ENCODE measurements at places on chromosomes 4 and X.

DNA sequence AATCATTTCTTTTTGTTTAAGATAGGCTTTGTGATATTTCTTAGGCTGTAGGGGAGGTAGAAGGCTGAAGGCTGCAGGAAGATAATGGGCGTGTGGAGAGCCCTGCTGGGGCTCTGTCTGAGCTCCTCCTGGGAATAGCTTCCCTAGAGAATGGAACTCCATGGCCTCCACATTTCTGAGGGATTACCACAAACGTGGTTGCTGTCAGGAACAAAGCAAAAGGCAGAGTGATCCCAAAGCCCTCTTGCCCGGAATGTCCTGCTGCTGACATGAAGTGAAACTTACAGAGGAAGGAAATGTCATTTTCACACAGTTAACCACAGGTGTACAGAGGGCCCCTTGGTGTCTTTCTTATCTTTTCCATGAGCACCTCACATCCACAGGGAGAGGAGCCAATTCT, 89.3 kb downstream of the DDIT4L start:
- DNase-seq, result no peak

DNA sequence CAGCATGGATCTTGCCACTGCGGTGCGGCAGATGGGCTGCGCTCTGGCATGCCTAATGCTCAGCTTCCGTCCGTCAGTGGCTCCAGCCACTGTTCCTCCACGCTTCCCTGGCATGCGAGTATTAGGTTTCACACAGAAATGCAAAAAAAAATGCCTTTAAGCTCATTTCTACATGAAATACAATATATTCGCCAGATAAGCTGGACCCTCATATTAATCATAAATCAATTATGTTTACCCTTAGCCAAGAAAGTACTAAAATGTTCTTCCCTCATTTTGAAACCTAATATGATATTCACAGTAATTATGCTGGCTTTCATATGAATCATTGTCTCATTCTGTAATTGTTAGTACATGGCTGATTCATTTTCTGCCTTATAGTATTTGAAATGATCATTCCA, 115.5 kb upstream of the FAM241A start:
- no peak for DNase-seq

- no peak for DNase-seq
Measured at GRCh38 chr4:27270435-27270834, 409.8 kb downstream of the STIM2 start.

DNA sequence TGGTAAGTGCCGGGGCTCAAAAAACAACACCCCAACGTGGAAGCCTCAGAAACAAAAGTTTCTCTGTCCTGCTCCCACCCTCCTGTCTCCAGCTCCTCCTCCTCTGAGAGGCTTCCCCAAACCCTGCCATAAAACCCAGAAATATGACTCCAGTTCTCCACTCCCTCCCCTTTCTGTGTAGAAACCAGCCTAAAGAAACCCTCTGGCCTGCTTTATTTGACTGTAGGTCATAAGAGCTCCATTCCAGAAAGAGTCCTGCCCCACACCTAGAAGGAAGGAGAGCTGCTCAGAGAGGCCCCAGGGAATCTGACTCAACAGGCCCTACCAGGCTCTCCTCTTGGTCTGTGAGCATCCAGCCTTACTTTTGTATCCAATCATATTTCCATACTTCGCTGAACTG, 872 bp upstream of the S100P start:
- DNase-seq, result no peak

GRCh38 chr4:80237992-80238391, 28.5 kb upstream of the FGF5 start:
- DNase-seq, result peak; percentile 81

DNA sequence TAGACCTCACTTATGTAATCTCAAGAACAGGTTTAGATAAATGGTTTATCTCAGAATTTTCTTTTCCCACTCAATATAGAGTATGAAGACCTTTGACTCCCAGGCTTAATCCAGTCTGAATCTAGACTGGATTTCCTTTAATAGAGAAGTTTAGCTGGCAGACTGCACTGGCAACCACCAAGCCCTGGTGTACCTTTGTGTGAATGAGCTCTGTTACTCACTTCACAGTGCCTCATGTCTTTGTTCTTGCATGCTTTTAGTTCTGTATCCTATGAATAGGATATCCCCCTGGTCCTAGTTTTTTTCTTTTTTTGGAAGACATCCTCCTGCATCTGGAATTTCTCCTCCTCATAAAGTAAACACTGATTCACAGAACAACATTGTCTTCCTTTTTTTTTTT, 53.2 kb upstream of the MCUB start:
- no peak for DNase-seq

- no peak for DNase-seq
Measured at GRCh38 chr4:161828061-161828460, 335.7 kb downstream of the FSTL5 start.

DNA sequence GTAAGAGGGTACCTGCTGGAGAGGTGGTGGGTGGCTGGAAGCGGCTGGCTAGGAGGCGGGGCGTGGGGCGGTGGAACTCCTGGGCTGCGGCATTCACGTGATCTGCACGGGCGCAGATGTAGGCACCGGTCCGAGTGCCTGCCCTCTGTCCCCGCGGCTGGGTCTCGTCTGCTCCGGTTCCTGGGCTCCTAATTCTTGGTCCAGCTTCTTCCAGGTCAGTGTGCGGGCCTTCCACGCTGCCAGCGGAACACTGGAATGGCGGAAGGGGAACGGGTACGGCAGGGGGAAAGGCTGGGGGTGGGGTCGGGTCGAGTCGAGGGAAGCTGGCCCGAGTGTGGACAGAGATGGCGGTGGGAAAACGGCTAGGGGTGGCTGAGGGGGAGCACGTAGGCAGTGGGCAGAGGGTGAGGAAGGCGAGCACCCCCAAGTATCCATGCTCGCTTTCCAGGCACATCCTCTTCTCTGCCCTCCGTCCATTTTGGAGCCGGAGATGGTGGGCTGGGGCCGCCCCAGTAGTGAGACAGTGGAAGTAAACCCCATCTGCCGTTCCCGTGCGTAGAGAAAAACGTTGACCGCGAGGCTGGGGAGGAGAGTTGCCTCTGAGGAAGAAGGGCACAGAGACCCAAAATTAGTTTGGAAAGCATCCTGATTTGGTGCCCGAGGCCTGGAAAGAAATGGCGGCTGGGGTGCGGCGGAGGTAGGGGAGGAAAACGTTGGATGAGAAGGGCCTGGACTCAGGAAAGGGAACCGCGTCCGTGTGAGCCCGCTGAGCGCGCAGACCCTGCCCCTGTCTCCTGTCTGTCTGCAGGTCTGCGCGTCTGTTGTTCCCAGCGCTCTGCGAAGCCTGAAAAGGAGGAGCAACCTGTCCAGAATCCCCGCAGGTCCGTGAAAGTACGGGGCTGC, at the start of gene TCEAL4:
TSS of gene TCEAL4 (plus strand) at position 105 of the 903 bp plus-strand sequence. CDS start 1,161 bp downstream, outside the sequence.
- no peak for DNase-seq

DNA sequence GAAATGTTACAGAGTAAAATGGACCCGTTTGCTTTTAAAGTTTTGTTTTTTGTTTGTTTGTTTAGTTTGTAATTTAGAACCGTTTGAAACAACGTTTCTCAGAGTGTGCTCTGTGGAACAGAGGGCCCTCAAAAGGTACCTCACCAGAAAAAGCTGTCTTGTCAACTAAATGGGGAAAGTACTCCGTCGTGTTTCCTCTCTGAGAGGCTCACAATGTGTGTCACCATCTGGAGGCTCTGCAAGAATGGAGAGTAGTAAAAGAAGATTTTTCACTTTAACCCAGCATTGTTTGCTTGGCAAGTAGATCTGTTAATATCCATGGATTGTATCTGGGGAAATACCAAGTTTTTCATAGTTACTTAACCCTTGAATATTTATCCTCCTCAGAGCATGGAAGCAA, 1.5 kb upstream of the ENPEP start:
- no peak for DNase-seq

GRCh38 chrX:14843666-14844065, 29.2 kb downstream of the FANCB start:
- DNase-seq, result no peak

DNA sequence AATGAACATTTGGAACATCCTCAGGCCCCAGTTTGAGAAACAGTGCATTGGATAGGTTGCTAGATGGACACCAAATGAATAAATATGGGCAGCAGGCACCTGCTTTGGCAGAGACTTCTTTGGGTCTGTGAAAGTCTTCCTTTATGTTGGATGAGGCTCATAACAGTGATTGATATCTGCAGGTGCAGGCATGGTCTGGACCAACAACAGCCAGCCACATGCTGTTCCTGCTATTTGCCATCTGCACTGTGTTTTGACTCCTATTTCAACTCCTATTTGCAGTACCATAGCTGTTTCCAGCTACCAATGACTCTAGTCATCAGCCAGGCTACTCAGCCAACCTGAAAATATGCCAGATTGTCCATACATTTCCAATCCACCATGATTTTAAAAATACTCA, 60.9 kb downstream of the ANAPC4 start:
- no peak for DNase-seq

GRCh38 chr4:161287678-161288352, 876.0 kb downstream of the FSTL5 start:
- DNase-seq, result no peak

DNA sequence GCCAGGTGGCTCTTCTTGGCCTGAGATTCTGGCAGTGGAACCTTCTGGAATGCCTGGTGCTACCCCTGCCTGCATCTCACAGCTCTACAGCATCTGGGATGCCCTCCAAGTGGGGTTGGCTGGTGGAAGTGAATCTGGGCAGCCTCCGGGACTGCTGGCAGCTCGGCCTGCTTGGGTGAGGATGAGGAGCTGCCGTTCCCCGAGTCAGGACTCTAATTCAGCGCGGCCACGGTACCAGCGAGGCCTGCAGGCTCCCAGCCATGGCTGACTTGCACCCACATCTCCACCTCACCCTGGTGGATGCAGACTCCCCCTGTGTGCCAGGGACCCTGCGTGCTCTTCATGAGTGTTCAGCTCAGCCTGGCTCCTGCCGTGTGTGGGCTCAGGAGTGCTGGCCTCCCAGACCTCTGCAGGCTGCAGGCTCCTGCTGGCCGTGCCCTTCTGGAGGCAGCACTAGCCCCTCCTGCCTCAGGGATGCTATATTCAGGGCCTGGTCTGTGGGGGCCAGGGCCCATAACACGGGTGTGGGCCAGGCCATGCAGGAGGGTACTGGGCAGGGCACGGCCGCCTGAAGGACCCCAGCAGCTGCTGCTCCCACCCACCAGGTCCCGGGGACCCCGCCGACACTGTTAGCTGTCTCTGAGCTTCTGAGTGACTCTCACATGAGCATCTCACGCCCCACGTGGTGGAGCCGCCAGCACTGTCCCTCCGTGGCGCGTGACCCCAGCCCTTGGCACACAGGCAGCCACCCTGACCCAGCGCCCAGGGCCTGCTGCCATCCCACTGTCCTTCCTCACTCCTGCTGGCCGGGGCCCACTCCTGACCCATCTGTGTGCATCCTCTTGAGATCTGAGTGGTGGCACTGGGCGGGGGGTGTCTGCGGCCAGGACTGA, 10.6 kb downstream of the UVSSA start:
- DNase-seq, result no peak

DNA sequence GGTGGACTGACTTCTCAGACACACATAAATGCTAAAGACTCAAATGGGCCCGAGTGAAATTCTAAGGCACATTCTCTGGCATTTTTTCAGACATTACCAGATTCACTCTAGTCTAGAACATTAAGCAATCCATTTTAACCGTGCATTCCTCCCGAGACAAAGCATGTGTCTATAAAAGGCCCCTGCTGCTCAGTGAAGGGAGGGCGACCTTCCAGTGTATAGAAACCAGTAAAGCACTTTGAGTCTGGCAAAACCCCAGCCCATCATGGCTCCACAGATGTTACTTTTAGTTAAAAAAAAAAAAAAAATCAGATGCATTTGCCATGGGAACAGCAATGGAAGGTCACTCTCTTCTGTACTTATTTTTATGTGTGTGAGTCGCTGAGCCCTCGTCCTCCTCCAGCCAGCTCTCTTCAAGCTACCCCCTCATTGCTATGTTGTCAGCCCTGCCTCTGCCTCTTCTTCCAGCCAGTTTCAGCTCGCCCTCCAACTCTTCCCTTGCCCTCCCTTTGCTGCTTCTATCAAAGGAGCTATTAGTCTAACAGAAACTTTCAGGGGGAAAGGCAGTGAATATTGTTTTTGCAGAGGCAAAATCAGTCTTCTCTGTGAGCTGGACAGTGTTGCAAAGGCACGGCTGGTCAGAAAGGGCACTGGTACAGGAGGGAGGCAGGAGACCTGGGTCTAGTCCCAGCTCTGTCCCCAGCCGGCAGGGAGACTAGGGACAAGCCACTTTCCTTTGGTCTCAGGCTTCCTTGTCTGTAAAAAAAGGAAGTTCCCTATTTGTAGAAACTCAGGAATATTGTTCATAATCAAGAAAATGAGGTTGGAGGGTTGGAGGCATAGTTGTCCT, 644.2 kb downstream of the ZNF674 start:
- no peak for DNase-seq

DNA sequence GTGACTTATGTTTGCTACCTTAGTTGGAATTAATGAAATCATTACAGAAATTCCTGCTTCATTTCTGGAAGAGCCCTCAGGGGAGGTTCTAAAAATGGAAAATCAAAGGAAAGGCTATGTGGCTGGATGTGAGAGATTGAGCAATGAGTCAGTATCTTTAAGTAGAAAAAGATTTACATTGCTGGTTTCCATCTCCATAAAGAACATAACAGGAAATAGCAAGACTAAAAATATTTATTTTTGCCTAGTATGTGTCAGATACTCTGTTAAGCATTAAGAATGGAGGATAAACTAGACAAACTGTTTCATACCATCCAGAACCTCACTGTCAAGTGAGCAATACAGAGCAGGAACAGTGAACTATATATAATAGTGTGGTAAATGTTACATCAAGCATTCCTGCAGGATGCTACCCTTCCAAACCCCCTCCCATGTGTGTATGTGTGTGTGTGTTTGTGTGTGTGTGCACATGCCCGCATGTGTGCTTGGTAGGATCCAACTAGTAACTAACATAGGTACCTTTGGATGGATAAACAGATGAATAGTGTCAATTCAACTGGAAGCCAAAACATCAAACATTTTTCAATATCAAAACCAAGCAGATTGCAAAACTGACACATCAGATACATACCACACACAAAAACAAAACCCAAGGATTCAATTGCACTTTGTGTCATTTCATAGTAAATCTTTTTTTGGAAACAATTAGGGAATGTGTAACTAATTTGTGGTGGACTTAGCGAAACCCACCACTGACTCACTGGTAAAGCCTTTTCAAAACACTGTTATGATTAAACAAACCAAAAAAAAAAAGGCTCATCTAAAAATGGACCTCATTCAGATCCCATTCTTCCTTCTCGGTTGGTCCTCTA, 223.4 kb downstream of the SHROOM3 start:
- DNase-seq, result peak; percentile 50

GRCh38 chrX:40171513-40172400, 74.0 kb upstream of the BCOR start:
- DNase-seq, result peak; percentile 10

GRCh38 chrX:46268412-46268811, 276.8 kb downstream of the ZNF674 start:
- no peak for DNase-seq

DNA sequence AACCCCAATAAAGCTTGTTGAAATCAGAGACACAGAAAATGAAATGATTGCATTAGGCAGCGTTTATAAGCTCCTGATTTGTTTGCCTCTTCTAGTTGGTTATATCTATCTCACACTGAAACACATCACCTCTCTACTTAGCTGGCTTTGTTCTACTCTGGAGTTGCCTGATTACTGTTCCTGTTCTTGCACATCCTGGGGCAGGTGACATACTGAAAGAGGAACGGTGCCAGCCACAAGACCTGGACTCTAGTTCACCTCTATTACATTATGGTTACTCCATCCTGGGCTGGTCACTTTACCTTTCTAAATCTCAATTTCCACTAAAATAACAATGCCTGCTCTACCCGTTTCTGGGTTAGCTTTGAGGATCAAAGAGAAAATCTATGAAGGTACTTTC, 47.9 kb downstream of the TRIM2 start:
- no peak for DNase-seq

GRCh38 chr4:1055721-1056590, 44.5 kb downstream of the FGFRL1 start:
- DNase-seq, result no peak
